ENCODE measurements at places on chromosomes 3 and 15.

GRCh38 chr3:158668506-158668905 lies 3.9 kb downstream of the LXN start:
- no peak for DNase-seq

GRCh38 chr3:35724106-35724505 lies 84.8 kb downstream of the ARPP21 start:
- no peak for DNase-seq

GRCh38 chr3:123055352-123055751 lies 11.5 kb upstream of the PDIA5 start:
- no peak for DNase-seq

- no peak for DNase-seq
These were observed 32.9 kb upstream of the FBLN2 start for GRCh38 chr3:13515786-13516759.

DNA sequence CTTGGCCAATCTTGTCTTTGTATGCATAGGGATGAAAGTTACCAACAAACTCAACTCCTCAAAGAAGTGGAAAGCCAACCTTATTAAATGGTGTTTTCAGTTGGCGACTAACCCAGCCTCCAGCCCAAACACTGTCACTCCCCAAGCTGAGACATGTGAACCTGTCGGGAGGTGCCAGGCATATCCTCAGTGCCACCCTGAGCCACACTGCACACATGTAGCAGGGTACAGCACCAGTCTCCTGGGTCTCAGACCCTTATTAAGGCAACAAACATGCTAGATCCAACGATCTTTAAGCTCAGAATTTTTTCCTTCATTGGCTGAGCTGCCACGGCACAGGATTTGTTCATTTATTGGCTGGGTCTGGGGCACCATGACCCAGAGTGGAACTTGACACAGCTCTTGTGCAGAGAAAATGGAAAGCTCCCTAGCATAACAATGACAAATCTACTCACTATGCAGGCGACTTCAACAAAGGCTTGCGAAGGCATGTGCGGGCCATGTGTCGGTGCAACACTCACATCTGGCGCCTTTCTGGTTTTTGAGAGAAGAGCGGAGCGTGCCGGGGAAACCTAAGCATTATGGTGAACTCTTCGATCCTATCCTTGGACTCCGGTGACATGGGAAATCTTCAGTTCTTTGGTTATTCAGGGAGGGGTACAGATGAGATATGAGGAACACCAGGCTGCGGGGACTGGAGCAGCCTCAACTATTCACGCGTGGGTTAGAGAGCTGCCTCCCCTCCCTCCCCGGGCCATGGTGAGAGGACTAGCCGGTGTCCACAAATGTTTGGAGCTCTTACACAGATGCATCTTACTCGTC lies 190.1 kb downstream of the FAM43A start:
- no peak for DNase-seq

DNA sequence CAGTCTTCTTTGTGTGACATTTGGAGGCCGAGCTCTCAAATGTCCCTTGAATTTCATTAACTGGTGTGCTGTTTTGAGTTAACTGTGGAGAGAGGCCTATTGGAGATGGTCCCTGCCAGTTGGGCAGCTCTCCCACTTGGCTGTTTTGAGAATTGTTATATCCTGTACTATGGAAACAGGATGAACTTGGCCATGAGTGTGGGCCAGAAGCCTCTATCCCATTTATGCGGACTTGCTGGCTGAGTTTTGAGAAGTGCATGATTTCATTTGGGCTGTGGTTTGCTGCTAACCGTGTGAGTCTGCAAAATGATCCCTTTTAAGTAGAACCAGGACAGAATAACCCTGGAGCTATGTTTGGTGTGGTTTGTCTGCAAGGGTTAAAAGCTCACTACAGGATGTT lies 366.0 kb downstream of the PTPRG start:
- DNase-seq = peak; percentile 79

Data from cerebellum (tissue), 4 donors.